Stimulated activated CD8-positive, alpha-beta memory T cell treated with anti-CD3 and anti-CD28 coated beads, Interleukin-2, amount 100 ng/mL, for 48 hours (primary cell): ENCODE measurements at places on chromosomes 7 and 10.

DNA sequence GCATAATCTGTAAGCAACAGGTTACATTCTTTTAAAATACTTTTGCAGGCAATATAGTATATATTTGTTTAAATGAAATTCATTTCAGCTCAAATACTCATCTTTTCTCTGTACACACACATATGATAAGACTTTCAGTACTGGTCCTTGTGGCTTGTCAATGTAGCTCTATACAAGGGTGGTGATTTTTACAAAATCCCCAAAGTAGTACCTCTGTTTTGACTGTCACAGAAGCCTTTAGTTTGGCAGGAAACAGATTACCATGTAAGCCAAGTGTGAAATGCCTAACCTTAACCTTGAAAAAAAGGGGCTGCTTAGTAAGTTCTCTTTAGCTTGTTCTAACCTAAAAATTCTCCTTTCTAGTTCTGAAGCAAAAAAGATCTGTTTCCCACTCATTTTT lies 87.9 kb downstream of the KCND2 start:
- DNase-seq = no peak

GRCh38 chr10:5606864-5607263 lies 59.5 kb downstream of the ASB13 start:
- DNase-seq = no peak

- no peak for DNase-seq
Measured at GRCh38 chr10:123275136-123275564, 120.9 kb downstream of the BUB3 start.

DNA sequence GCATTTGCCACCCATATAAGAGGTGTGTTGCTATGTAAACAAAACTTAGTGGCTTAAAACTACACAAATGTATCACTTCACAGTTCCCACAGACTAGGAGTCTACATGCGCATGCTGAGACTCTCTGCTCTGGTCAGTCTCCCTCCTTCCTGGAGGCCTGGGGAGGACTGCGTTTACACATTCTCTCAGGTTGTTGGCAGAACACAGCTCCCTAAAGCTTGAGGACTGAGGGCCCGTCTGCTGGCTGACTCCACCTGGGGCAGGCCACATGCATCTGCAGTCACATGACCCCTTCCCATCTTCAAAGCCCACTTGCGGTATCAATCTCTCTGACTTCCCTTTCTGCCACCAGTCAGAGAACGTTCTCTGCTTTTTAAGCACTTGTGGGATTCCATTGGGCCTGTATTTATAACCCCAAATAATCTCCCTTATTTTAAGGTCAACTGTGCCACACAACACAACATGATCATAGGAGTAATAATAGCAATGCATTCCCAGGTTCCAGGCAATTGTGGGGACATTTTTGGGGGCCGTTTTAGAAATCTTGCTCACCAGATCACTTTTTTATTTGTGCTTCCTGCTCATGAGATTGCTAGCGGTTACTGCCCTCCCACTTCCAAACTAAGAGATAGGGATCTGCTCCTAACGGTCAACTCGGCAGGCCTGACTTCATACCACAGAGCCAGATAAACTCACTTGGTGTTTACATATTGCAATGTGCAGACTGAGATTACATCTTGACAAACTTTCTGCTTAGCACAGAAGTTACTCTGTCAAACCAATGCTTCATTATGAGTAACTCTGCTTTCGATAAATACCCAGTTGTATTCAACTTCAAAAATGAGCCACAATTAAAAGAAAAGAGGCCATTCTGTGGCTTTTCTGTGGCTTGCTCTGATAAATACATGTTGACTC lies 96.3 kb downstream of the ALOX5 start:
- DNase-seq = peak; percentile 1

DNA sequence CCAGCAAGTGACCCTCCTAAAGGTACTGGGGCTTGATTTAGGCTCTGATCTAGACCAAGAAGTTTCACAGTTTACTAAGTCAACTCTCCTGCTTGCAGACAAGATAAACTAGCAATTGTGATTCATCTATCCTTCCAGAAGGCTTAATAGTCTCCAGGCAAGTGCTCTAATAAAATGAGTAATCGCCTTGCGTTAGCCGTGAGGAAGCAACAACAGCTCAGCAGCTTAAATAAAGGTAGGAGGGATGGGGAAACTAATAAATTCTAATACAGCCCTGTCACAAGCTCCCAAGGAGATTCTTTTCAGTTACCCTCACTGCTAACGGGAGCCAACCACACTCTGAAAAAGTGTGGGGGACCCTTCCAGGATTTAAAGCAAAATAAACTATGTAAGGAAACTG lies 48.4 kb downstream of the FRMD4A start:
- no peak for DNase-seq

DNA sequence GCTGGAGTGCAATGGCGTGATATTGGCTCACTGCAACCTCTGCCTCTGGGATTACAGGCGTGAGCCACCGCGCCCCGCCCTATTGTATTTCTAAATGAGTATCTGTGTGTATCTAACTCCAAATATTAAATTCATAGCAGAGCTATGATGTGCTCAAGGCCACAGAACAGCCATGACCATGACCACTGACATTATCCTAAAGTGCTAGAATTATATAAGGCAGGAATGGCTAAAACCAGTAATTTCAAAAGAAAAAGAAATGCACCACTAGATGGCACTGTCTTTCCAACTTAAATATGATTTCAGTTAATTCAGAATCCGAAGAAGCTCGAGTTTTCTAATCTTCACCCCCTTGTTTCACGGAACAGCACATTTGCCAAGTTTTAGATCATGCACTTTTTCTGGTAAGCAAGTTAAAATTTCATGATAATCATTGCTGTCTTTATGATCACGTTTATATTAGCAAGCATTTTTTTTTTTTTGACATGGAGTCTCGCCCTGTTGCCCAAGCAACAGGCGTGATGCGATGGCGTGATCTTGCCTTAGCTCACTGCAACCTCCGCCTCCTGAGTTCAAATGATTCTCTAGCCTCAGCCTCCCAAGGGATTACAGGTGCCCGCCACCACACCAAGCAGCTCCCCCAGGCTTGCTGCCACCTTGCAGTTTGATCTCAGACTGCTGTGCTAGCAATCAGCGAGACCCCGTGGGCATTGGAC lies 65.3 kb downstream of the OR13A1 start:
- DNase-seq = no peak

DNA sequence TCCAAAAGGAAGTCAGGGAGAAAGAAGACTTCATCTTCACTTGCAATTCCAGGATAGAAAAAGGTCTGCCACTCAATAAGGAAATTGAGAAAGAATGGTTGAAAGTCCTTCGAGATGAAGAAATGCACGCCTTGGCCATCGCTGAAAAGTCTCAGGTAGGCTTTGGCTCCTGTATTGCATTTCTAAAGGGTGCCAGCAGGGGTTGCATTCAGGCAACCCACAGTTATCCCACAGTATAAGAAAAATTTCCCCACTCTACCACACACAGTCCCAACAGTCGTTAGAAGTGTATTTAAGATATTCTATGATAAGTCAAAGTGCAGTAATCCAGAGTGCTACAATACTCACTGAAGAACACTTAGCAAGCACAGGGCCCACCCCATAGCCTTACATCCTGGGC lies 93.4 kb upstream of the FGL2 start:
- DNase-seq = no peak

DNA sequence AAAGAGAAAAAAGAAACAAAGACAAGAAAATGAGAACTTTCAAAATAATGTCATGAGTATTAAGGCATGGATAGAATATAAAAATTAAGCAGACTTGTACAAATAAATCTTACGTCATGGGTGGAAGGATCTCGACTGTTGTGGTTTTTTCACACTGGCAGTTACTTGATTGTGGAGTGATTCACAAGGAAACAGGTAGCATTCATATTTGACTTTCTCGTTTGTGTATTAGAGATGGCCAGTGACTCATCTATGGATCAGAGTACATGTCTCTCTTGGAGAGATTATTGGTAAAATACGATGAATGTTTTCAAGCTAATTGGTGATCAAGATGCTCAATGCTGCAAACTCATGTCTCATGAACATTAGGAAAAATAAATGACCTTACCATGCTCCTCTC lies 564.3 kb downstream of the GATA3 start:
- no peak for DNase-seq

GRCh38 chr7:53993224-53993623 lies 549.0 kb upstream of the VSTM2A start:
- no peak for DNase-seq

DNA sequence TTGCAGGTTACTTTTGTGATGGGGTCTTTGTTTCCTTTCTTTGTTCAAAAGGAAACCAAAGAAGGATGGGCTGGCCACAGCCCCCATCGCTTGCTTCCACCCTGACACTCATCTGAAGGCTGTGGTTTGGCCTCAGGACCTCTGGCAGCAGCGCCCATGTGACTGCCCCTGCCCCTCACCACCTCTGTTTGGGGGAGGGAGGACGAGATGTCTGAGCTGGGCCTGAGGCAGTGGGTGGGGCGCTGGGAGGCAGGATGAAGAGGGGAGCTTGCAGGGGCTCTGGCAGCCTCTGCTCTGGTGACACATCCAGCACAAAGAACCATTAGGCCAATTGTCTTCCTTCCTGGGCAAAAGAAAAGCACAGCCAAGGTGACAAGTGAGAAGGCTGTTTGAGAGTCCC lies 15.9 kb upstream of the CHST15 start:
- DNase-seq = no peak

DNA sequence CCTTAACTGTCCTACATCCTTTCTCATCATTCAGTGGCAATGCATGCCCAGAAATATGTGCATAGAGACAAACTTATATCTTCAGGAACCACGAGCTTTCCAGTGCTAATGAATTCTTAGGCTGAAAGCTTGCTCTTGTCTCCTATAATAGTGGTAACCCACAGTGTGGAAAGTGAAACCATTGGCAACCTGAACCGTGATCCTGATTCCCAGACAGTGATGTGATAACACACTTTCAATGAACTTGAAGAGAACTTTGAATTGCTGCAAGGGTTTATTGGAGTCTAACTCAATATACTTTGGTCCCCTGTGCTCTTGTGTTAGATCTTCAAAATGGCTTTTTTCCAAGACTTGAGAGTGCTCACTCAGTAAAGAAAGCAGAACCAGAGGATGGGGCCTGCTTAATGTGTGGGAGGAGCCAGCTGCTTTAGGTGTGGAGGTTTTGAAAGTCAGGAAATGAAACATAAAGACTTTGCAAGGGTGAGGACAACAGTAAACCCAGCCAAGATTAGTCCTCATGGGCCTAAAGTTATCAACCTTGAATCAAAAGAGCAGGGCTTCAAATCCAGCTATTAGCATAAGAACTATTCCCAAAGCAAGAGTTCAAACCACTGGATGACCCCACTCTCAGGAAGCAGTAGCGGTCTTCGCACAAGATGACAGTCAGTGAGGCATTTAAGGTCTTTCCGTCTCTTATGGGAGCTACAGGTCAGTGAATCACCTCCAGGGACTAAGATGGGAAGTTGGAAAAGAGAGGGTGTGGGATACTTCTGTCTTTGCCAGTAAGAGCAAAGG lies 332.4 kb upstream of the NRP1 start:
- no peak for DNase-seq

GRCh38 chr10:10054466-10054865 lies 963.2 kb upstream of the CELF2 start:
- DNase-seq = no peak

- no peak for DNase-seq
Measured at GRCh38 chr10:112952282-112953173, 2.5 kb downstream of the TCF7L2 start.
